GM12878 (cell line): ENCODE measurements at places on chromosomes 11 and 22. TPM values are rescaled to one million over a fixed set of nuclear protein-coding genes. Genes with fewer than 3 reads are reported as not detected.

GRCh38 chr11:61958590-61958989 lies 8.4 kb downstream of the BEST1 start:
- no peak for DNase-seq

GRCh38 chr11:8371516-8371884 lies 107.8 kb upstream of the LMO1 start:
- no peak for DNase-seq

- DNase-seq: no peak
Measured at GRCh38 chr11:21119411-21119810, 450.0 kb downstream of the NELL1 start.

- no peak for DNase-seq
Measured at GRCh38 chr11:65309006-65309405, 5.7 kb upstream of the CDC42EP2 start.

- no peak for DNase-seq
Measured at GRCh38 chr22:45210991-45211390, 29.7 kb downstream of the KIAA0930 start.

DNA sequence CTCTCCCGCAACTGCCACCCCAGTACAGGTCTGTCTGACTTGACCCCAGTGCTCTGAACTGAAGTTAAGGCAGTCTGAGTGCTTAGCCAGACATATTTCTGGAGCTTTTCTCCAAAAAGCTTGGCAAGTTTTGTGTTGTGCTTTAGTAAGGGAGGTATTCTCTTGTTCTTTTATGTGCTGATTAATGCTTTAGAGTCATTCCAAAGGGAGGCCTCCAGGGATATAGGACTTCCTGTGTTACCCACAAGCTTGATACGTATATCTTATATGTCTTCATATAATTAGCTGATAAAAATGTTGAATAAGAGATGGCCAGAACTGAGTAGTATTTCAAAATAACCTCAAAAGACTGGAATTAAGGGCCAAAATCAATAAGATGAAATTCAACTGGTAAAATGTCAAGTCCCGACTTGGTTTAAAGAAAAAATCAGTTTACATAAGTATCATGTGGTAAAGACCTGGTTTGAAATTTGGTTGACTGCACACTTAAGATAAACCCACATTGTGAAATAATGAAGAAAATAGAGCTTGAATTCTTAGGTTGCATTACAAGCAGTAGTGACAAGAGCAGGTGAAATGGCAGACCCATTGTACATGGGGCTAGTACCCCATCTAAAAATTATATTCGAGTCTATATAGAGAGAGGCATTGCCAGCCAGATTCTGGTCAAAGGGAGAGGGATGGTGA lies 226.9 kb downstream of the SNX19 start:
- no peak for DNase-seq

The SRSF8 gene
- total RNA-seq: 28.1 and 30.1 TPM in 2 replicates

The TTC36 gene
- total RNA-seq: 0.27 TPM in 1 of 2 replicates, not detected in the other

The NRGN gene
- total RNA-seq: 2.7 and 3.2 TPM in 2 replicates
